ENCODE measurements at places on chromosomes 3 and 15.
A peak's percentile ranks its signal among the peaks of the same experiment; 100 is the strongest.

DNA sequence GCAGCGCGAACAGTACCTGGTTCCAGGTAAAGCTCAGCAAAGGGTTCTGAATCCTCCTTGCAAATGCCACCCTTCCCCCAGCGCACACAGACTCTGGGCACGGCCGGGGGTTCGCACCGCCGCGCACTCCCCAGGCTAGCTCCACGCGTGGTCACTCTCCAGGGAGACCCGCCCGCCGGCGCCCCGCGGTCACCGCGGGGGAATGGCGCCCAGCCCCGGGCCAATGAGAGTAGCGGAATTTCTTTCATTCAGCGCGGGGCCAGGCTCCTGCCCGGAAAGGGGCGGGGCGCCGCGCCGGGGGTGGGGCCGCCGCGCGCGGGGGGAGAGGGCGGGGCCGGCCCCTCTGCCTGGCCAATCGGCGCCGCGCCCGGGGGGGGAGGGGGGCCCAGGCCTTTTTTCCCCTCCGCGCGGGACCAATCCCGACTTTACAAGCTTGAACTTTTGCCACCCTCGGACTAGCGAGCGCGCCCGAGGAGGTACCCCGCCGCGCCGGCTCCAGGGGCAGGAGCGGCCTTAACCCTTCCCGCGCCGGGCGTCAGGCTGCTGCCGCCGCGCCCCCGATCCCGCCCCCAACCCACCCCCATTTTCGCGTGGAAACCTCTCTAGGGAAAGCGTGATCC is 1.1 kb upstream of the SMAD6 start:
- peak; percentile 97 for DNase-seq

GRCh38 chr3:45881078-45882022 is 5.0 kb upstream of the CCR9 start:
- peak; percentile 29 for DNase-seq

GRCh38 chr3:184320104-184320445 is 5.7 kb downstream of the EIF4G1 start:
- peak; percentile 97 for DNase-seq

DNA sequence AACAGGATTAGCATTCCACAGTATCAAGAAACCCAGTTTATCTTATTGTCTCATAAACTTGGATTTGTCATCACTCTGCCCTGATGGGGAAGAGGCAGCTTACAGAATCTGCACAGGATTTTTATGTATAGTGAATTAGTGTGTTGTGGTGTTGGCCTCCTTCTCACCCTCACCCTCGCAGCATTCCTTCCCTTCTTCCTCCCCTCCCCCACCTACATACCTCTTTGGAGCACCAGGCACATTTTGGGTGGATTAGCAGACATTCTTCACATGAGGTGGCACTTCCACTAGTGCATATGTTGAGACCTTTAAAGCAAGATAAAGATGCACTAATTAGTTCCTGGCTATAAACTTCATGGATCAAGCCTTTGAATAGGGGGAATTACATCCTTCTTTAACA is 13.9 kb downstream of the ITGB5 start:
- no peak for DNase-seq

GRCh38 chr15:68783226-68784058 is 37.3 kb downstream of the ANP32A start:
- DNase-seq = peak; percentile 38

DNA sequence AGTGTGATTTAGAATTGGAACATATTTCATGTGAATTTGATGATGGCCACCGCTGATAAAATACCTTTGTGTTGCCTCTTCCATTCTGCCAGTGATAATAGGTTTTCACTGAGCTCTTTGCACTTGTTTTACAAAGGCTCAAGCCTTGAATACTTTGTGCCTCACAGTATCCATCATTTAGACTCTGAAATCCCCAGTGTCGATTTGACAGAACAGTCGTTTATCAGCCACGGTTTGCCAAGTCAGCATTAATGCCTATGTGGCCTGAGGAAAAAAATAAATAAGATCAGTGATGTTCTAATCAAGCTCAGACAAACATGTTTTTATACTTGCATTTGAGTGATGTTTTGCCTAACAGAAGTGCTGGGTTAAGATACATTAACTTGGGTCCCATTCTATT is 399.1 kb downstream of the RBMS3 start:
- DNase-seq = no peak

GRCh38 chr3:55069950-55070349 is 142.1 kb upstream of the LRTM1 start:
- DNase-seq = no peak

GRCh38 chr3:4794331-4794730 is 184.9 kb upstream of the BHLHE40 start:
- no peak for DNase-seq

- no peak for DNase-seq
Observed at GRCh38 chr3:73874606-73875369, 250.0 kb upstream of the PDZRN3 start.

GRCh38 chr3:30581067-30581585 is 25.3 kb upstream of the TGFBR2 start:
- DNase-seq = no peak

DNA sequence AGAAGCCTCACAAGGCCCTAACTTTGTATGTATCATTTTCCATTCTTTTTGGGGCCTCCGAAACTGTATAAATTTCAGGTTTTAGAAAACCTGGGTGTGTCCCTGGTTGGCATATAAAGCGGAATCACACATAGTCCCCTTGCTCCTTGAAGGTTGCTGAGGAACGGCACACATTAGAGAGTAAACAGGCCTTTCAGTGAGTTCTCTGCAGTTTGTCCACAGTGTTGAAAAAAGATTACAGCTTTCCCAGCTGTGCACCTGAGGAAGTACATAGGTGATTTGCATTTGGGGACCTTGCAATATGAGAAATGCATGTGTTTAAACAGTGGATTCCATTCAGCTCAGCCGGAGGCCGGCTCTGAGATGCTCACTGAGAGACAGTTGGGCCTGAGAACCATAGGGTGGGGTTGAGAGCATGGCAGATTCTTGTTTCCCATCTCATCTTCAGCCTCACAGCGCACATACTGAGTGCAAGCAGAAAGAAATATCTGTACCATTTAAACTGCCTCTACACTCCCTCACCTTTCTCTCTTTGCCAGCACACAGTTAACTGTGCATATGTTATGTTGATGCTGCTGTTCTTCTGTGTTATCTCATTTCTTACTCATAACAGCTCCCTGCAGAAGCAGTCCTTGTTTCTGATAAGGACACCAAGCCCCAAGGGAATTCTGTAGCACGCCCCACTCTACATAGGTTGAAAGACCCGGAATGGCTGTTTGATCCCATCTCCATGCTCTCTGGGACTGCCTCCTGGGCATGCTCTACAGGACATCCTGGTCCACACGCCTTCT is 60.4 kb downstream of the BOC start:
- no peak for DNase-seq

GRCh38 chr15:75109736-75110130 is 86.3 kb downstream of the PPCDC start:
- DNase-seq = no peak

DNA sequence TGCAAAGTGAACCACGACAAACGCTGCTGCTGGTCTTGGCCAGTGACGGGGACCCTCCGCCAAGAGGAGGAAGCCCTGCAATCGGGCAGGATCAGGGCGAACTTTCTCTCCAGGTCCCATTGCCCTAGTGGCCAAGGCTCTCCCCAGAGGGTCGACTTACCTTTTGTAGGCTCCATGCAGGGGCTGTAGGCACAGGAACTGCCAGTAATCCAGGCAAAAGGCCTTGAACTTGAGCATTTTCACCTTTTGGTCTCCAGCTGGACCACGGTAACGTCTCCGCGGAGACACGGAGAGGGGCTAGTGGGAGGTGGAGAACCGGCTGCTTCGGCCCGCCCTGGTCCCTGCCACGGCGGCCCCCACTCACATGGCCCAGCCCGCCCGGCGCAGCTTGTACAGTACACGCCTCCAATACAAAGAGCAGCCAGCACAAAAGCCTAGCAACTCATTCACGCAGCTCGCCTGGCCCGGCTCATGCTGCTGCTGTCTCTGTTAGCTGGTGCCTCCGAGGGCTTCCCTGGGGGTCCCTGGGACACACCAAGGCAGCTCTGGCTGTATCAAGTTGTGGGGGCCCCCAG is 31.0 kb downstream of the IQSEC1 start:
- DNase-seq = no peak

DNA sequence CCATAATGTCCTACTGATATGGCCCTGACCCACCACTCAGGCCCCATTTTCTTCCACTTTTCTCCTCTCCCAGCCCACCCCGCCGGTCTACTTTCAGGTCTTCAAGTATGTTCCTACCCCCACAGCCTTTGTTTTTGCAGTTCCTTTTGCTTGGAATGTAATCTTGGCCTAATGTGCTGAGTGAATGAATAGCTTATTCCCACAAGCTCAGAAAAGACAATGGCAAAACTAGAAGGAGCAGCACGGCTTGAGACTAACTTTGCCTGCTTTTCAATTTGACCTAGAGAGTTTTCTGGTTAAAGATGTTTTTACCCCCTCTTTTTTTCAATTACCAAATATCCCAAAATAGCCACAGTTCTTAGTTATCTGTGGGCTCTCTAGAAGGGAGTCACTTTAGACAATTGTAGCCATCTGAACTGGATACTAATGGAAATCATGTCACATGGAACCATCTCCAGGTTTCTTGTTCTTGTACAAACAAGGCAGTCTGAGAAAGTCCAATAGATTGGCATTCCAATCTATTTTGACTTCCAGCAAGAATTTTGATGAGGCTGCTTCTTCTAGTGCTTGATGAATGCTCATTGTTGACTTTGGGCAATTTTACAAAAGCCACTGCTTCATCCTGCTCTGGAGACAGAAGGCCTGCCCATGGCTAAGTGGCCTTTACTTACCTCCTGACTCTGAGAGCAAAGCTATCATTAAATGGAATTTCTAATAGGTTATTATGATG is 16.3 kb upstream of the LMCD1 start:
- no peak for DNase-seq

- DNase-seq = no peak
Observed at GRCh38 chr3:21528291-21528995, 222.6 kb downstream of the ZNF385D start.

DNA sequence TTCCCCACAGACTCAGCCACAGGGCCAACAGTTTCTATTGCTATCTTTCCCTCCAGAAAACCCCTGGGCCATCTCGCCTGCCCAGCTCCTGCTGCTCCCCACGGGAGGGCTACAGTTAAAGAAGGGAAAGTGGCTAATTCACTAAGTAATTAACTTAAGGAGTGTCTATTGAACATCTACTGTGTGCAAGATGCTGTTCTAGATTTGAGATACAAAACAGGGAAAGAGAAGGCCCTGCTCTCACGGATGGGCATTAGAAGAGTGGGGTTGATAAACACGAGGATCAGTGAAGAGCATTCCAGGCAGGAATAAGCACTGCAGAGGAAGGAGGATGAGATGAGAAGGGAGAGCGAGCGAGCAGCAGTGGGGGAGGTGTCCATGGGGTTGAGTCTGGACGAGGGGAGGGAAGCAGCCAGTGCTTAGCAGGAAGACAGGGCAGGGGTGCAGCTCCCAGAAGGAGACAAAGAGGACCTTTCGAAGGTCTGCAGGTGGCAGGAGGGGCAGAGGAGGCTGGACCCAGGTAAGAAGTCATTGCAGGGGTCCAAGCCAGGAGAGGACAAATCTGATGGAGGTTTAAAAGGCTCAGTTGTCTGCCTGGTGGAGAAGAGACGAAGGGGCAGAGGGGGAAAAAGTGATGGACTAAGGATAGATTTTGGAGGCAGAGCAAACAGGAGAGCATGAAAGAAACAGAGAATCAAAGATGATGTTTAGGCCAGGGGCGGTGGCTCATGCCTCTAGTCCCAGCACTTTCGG is 64.7 kb downstream of the KLF15 start:
- no peak for DNase-seq

GRCh38 chr15:99987701-99988100 is 254.5 kb upstream of the LYSMD4 start:
- DNase-seq = no peak

GRCh38 chr15:60620708-60621107 is 141.8 kb upstream of the ICE2 start:
- DNase-seq = no peak

- DNase-seq = no peak
Observed at GRCh38 chr3:109920749-109921148, 583.4 kb upstream of the DPPA4 start.

DNA sequence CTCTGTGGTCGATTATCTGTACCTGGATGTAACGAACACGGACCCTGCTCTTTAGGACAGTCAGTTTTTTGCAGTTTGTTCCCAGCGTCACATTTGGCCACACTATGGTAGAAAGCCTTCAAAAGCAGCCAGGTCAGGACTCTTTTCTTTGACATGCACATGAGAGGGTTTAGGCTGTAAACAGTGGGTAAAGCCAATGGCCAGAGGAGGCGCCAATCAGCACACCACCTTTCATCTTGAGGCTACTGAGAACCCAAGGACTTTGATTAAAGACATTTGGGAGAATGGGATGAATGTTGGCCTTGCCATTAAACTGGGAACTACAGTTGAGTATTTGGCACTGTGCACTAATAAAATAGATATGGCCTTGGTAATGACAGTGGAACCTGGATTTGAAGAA is 225.9 kb downstream of the OXSM start:
- no peak for DNase-seq

- peak; percentile 74 for DNase-seq
Observed at GRCh38 chr15:89898614-89899294, 5.0 kb upstream of the AP3S2 start.

DNA sequence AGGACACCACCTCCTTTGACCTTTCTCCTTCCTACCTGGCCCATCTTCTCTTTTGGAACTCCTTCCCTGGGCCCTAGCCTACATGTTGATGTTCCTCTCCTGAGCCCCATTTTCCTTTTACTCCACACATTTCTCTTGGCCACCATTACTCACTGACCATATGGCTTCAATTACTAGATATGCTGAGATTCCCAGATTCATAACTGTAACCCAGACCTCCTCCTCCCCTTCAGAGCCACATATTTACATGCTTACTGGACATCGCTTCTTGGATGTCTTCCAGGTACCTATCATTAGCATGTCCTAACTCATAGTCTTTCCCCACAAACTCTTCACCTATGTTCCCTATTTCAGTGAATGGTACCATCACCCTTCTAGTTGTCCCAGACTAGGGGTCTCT is 24.4 kb upstream of the TRIM59 start:
- peak; percentile 96 for DNase-seq

DNA sequence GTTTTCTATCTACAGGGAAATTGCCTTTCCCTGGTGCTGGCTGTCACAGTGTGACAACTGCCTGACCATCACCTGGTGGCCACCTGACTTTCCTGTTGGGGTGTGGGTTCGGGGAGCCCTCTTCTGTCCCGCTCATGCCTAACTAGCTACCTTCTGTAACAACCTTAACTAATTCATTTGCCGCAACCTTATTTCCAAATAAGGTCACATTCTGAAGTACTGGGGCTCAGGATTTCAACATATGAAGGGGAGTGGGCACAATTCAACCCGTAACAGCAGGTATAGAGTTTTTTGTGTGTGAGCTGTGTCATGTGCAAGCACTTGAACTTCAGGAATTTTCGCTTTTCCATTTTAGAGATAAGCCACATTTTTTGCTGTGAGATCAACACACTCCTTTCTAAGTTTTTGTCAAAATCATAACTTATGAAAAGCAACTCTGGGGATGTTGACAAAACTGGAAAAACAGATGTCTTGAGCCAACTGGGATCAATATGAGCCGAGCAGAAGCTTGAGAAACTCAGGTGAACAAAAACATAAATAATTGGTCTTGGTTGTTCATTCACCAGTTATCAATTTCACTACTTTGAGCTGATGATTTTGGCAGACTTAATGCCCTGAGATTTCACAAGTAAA is 242.0 kb upstream of the RGMA start:
- DNase-seq = no peak

- no peak for DNase-seq
Observed at GRCh38 chr3:99686469-99686868, 48.1 kb downstream of the COL8A1 start.

Data from choroid plexus epithelial cell (primary cell).